NCI-H748 treated with DMSO at 0.1 percent for 48 hours (cell line): ENCODE measurements at places on chromosomes 11 and 22.
A peak's percentile ranks its signal among the peaks of the same experiment; 100 is the strongest.

DNA sequence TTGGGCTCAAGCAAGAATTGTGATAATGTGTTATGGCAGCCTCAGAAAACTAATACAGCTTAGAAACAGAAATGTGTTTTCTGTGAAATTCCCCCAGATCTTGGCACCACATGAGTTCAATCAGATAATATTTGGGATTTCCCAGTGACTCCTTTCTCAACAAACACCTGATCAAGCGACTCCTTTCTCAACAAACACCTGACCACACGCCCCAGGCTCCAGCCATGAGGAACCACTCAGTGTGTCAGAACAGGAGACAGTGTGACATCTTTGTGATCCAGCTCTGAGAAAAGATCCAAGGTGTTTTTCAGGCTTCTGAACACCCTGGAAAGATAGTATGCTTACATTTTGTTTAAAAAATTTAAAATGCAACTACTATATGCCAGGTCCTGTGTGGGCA, 1.9 kb upstream of the UVRAG start:
- DNase-seq = no peak

DNA sequence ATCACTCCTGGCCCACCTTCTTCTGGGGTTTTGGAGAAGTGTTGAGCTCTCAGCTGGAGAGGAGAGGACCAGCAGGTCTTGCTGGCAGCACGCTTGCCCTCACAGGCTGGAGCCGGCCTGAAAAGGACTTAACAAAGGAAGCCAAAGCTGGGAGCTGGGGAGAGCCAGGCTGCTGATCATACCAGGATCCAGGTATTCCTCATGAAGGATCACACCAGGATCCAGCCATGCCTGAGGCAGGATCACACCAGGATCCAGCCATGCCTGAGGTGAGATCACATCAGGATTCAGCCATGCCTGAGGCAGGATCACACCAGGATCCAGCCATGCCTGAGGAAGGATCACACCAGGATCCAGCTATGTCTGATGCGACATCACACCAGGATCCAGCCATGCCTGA, 17.0 kb downstream of the MRGPRD start:
- DNase-seq = no peak

DNA sequence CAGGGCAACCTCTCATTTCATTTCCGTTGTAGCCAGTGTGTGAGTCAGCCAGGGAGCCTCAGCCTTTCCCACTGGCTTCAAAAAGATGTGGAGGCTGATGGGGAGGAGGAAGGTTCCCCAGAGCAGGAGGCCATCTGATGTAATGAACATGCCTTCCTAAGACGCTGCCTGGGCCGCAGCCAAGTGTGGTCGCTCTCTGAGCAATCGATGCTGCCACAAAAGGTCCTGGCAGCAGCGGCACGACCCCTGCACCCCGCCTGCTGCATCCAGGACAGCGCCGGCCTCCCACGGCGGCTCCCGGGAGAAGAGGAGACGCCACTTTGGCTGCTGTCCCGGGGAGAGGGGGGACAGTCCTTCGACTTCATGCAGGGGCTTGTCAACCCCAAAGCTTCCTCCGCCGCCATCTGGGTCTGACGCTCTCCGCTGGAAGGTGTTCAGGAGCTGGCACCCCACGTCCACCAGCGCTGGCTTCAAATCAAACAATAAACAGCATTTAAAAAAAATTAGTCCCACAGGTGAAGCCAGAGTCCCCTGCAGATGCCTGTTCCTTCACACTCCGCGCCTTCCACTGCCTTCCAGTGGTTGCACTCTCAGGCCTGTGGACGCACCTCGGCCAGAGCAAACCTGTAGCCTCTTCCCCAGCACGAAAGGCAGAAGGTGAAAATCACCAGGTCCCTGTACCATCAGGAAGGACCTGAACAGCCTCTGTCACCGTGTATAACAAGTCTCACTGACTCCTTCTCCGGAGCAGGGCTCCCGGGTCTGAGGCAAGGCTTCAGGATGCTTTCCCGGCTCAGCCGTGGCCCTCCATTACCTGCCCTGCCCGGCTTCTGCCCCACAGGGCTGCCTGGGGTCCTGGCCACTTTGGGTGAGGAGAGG, 930.7 kb downstream of the BRD1 start:
- DNase-seq = no peak

DNA sequence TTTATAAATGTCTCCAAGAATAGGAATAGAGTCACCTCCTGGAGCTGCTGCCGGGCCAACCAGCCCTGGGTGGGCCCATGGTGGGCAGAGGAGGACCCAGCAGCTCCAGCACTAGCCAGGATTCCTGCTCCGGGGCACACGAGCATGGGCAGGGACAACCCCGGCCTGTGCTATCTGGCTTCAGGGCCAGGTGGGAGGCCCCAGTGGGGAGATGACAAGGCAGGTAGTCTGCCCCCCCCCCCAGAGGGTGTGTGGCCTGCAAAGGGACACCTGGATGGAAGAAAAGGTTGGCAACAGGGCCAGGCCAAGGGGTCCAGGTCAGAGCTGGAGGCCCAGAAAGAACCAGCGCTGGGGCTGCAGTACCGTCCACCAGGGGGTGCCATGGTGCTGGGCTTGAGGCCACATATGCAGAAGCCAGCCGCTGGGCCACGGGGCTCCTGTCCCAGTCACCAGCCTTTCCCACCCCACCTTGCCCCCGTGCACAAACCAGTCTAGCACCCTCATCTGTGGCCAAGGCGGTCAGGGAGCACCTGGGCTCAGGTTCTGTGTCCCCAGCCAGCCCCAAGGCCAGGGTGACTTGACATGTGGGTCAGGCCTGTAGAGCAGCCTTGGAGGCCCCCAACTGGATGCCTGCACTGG, 3.4 kb downstream of the TSPAN32 start:
- no peak for DNase-seq

- no peak for DNase-seq
Measured at GRCh38 chr11:2564588-2565425, 120.0 kb downstream of the KCNQ1 start.

DNA sequence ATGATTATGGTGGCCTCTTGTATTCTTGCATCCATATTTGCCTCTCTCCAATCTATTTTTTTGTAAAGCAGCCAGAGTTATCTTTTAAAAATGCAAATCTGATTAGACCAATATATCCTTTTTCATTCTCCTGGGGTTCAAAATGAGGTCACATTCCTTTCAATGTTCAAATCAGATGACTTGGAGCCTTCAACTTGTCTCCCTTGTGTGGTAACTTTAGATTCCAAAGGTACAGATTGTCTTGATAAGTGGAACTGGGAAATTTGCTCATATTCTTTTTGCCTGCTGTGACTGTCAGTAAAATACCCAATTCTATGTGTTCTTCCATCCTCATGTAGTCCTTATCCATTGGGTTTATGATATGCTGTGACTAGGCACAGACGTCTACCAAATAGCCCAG, 15.1 kb upstream of the CAPRIN1 start:
- DNase-seq = no peak

DNA sequence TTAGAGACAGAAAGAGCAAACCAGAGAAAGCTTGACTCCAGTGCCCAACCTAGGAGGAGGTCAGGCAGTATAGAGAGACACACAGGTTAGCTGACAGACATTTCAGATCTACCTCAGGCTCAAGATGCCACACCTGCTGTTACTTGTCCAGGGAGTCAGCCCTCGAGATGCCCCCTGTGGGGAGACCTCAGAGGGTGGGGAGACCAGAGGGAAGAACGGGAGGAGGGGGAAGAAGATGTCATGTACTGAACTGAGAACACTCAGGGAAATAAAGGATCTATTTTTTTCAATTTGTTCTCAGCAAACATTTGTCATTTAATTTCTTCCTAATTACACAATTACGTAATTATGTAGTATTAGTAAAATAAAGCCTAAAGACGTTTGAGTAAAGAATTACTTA, 196.3 kb upstream of the CADM1 start:
- DNase-seq = peak; percentile 34

GRCh38 chr11:14261066-14261465, 97.9 kb downstream of the RRAS2 start:
- DNase-seq = no peak

- DNase-seq = no peak
Measured at GRCh38 chr11:67442504-67443404, 522 bp downstream of the CORO1B start.

- no peak for DNase-seq
Measured at GRCh38 chr11:113967361-113967760, 7.5 kb upstream of the HTR3A start.

GRCh38 chr11:45457649-45458048, 171.5 kb upstream of the SYT13 start:
- no peak for DNase-seq

GRCh38 chr11:88544656-88545280, 207.2 kb upstream of the CTSC start:
- no peak for DNase-seq

DNA sequence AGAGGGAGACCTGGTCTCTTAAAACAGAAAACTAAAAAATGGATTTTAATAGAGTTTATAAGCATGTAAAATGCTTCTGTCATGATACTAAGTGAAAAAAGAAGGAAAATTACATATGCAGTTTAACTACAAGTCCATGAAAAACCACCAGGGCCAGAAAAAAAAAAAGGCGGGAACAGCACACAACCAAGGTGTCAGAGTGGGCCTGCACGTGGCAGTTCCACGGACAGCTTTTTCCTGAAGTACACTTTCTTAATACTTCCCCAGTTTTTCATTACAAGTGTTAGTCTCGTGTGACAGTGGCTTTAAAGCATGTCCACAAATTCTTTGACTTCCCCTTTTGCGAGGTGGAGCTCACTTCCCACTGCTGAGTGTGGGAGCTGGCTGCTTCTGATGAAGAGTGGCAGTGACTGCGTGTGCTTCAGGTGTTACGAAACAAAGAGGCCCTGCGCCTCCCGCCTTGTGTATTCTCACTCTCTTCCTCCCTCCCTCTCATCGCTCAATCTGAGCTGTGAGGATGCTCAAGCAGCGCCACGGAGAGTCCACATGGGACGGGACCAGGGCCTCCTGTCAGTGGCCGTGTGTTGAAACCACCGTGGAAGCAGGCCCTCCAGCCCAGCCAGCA, 16.4 kb downstream of the PPM1F start:
- no peak for DNase-seq

- no peak for DNase-seq
Measured at GRCh38 chr11:31805629-31806185, 5.4 kb downstream of the PAX6 start.

DNA sequence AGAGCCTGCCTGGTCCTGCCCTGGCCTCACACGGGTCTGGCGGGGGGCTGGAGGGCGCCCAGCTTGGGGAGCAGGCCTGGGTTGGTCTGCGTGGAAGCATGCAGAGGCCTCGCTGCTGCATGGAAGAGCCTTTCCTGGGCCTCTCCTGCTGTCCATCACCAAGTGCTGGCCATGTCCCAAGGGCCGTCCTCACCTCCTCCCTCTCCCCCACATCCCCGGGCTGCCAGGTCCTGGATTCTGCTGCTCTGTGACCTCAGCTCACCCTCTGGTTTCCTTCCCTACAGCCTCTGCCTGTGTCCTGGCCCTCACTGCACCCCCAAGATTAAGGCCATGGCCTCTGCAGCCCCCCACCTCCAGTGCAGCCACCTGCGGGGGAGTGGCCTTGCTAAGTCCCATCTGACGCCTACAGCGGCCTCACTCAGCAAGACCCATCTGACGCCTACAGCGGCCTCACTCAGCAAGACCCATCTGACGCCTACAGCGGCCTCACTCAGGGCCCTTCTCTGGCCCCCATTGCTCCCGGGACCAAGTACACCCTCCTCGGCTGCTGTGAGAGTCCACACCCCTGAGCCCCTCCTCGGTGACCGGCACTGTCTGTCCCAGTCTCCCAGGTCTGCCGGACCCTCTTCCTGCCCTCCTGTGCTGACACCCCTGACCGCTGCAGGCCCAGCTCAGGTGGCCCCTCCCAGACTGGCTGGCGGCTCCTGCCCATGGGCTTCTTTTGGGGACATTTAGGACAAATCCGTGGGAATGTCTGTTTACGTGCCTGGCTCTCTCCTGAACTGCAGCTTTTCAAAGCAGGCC, 119.5 kb upstream of the B3GAT1 start:
- DNase-seq = no peak

GRCh38 chr11:106172386-106172991, 95.0 kb downstream of the AASDHPPT start:
- peak; percentile 12 for DNase-seq

GRCh38 chr11:124920870-124921609, 2.0 kb downstream of the HEPN1 start:
- peak; percentile 30 for DNase-seq

- DNase-seq = no peak
Measured at GRCh38 chr11:12587333-12587991, 86.8 kb upstream of the TEAD1 start.

GRCh38 chr11:85098996-85099395, 528.1 kb downstream of the DLG2 start:
- DNase-seq = no peak

- DNase-seq = no peak
Measured at GRCh38 chr22:38412435-38413084, 42.4 kb downstream of the KCNJ4 start.

- no peak for DNase-seq
Measured at GRCh38 chr11:7903940-7904339, 27.1 kb downstream of the OR10A6 start.

DNA sequence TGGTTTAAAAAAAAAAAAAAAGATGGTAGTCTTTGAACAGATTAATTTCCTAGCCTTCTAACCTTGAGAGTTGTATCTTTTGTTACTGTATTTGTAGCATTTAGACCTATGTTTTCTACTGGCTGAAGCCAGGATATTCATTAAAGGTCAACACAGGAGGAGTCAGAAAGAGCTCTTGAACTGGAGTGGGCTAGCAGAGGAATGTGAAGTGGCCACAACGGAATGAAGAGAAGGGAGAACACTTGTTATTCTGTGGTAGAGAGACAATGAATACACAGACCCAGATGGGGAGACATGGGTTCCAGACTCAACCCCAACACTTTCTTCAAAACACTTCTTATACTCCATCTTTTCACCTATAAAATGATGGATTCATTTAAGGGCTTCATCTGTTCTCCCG, 88.1 kb downstream of the RELT start:
- DNase-seq = no peak

GRCh38 chr22:43789452-43789851, 22.7 kb downstream of the EFCAB6 start:
- no peak for DNase-seq
